MV-4-11 (cell line): ENCODE measurements at places on chromosomes 7 and 10.

- DNase-seq: no peak
Measured at GRCh38 chr7:80244206-80244916, 109.7 kb downstream of the GNAI1 start.

GRCh38 chr7:93148144-93148543 lies at the start of gene SAMD9L:
Gene SAMD9L, minus strand, starts transcription at chr7:93148385. Its CDS starts 12,414 bp downstream, at chr7:93135971.
- peak; percentile 69 for DNase-seq

GRCh38 chr7:114652041-114652440 lies 237.4 kb downstream of the FOXP2 start:
- no peak for DNase-seq

DNA sequence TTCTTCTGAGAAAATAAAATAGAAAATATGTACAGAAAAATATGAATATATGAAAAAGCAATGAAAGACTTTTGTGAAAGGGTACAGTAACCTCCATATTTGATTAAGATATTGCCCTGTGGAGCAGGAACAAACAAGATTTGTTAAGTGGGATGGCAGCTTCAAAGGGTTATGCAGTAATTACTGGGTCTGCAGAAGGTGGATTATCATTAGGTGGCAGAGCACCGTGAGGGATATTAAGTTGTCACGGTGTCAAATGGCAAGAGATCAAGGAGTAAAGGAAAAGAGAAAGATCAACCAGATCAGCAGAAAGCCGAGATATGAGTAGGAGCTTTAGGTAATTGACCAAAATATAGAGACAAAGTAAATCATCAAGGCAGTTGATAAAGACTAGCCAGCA lies 44.1 kb downstream of the DGKB start:
- no peak for DNase-seq

- peak; percentile 38 for DNase-seq
Measured at GRCh38 chr7:48337012-48337621, 165.9 kb downstream of the ABCA13 start.

- DNase-seq: no peak
Measured at GRCh38 chr10:71648933-71649320, 70.7 kb downstream of the C10orf105 start.

DNA sequence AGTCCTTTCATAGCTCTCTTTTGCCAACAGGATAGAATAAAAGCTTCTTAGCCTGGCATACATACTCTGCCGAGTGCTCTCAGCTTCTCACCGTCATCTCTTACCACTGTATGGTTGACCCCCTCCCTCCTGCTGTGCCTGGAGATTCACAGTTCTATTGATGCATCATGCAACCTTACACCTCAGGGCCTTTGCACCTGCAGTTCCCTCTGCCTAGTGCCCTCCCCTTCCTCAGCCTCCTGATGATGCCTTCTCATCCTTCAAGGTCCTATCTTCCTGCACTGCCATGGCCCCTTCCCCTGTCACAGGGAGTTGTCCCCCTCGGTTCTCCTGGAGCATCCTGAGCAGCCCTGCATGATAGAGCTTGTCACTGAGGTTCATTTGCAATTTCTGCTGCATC lies 81.5 kb downstream of the CDH23 start:
- DNase-seq: no peak

- no peak for DNase-seq
Measured at GRCh38 chr7:66043681-66044497, 31.7 kb upstream of the ASL start.

DNA sequence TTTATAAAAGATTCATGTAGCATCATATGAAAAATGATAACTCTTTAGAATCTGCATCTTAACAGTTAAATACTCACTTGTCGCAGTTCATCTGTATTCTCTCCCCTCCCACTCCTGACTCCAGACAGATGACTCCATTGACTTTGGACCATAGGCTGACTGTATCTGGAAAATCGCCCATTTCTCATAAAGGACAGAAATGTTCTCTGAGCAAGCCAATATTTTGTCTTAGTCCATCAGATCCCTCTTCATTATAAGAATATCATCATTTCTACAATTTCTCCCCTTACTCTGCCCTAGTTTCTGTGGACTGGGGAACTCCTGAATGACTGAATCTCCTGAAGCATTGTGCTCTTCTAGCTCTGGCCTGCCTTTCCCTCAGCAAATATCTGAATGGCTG lies 125.4 kb downstream of the SEMA3D start:
- DNase-seq: no peak

GRCh38 chr7:84841809-84842208 lies 345.0 kb downstream of the SEMA3D start:
- DNase-seq: no peak

DNA sequence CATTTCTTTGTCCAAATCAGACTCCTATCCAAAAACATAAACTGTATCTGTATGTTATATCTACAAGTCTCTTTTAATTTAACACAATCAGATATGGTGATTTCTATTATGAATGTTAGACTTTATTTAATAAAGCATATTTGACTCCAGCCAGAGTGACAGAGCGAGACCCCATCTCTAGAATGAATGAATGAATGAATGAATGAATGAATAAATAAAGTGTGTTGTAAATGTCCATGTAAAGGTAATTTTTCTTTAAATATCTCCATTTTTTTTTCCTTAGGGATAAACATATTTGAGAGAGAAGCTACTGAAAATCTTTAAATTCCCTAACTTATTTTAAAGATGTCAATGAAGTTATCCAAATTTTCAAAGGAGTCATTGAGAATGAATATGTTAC lies 18.1 kb upstream of the ALDH18A1 start:
- no peak for DNase-seq

DNA sequence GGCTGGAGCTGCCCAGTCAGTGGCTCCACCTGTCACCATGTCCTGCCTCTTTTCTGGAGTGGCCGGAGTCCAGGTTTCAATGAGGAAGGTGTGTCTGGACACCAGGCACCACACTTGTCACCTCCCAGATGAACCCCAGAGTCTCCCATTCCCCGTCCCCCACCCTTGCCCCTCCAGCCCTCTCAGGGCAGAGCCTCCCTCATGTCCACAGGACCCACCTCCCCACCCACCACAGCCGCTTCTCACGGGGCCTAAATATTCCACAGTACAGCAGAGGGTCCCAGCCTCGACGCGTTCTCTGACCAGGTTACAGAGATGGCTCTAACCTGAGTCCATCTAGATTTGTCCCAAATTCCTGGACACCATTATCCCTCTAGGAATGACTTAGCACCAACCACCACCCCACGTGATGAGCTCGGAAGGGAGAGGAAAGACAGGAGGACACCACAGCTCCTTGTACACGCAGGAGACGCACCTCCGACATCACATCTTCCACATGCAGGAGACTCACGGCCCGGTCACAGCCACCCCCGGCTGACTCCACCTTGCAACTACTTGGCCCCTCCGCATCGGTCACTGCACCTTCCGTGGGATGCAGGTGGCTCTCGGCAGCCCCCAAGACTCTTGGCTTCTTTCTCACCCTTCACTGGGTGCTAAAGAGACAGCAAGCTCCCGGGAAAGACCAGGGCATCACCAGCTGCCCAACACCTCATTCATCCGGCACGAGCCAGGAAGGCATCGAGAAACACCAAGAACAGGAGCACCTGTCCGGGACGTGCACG lies 560.2 kb downstream of the DNAJB6 start:
- no peak for DNase-seq

GRCh38 chr10:63156236-63156635 lies 23.1 kb downstream of the NRBF2 start:
- DNase-seq: no peak

GRCh38 chr10:78451592-78451991 lies 417.9 kb downstream of the RPS24 start:
- DNase-seq: no peak

DNA sequence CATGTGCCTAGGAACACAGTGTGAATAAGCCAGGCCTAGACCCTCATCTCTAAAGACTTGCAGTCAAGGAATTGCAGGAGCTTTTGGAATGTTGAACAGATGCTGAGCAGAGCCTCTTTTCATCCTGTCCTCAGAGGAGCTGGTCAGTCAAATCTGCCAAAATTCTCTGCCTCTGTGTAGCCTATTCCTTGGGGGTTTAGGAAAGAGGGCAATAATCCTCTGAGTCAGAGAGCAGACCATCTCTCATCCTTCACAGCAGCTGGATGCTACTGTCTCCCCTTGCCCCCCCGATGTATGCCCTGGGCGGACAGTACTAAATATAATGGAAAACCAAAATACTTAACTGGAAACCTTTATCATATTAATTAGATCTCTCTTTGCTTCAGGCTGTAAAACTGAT lies 52.6 kb downstream of the BICC1 start:
- DNase-seq: no peak

GRCh38 chr10:66295602-66296001 lies 630.2 kb upstream of the LRRTM3 start:
- DNase-seq: no peak

GRCh38 chr10:46222364-46222935 lies 64.3 kb upstream of the ANTXRL start:
- DNase-seq: no peak

DNA sequence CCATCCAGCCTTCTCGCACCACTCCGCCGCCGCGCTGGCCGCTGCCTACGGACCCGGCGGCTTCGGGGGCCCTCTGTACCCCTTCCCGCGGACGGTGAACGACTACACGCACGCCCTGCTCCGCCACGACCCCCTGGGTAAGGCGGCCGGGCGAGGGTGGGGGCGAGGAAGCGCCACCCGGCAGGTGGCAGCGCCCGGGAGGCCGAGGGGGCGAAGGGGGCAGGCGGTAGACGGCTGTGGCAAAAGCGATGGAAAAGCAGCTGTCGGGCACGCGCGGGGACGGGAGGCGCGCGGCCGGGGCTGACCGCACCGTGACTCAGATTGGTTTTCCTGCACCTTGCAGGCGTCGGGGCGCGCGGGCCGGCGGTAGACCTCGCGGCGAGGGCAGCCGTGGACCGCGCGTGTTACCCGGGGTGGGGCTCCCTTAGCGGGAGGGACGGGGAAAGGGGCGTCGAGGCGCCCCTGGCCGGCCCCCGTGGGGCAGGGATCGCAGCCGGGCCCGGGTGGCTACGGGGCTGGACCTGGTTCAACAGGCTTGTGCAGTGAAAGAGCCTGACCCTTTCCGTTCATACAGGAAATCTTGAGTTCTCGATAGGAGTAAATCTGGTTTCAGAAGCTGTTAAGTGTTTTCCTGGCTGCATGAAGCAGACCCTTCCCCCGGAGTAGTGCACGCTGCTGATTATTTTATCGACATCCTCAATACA lies 608 bp downstream of the HHEX start:
- peak; percentile 71 for DNase-seq

DNA sequence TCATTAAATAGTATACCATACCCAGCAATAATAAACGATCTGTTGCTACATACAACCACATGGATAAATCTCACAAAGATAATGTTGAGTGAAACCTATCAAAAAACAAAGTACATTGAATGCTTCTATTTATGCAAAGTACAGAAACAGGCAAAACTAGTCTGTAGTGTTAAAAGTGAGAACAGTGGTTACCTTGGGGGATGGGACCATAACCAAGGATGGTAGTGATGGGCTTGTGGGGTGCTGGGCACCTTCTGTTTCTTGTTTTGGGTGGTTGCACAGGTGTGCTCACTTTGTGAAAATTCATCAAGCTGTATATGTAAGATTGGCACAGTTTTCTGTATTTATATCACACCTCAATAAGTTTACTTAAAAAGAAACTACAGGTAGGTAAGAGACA lies 105.7 kb downstream of the ATE1 start:
- DNase-seq: no peak

DNA sequence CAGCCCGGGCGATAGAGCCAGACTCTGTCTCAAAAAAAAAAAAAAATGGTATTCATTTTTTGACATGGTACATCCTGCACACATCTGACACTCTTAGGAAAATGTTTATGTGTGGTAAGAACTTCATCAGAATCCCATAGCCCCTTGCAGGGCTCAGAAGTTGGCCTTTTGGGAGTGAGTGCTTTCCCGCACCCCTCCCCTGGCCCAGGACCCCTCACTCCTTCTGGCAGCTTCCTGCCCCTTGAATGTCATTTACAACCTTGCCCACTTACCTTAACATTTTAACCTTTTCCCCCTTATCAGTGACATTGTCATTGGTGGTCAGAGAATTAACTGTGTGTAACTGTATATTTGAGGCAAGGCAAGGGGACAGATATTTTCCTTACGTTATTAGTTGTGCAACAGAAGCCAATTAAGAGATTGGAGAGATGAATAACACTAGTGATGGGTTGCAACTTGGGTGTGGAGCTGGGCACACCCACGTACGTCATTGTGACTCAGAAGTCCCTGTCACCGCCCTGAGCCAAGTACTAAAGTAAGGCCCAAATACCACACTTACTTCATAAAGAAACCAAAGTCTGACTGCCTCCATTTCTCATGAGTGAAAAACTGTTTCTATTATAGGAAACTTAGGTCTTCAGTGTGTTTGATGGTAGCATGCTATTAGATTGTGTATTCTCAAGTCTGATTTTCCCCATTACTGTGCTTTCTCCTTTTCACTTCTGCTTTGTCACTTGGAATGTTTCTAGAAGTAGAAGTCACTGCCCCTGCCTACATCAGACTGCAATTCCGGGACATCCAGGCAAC lies 31.6 kb downstream of the OGDH start:
- peak; percentile 82 for DNase-seq

DNA sequence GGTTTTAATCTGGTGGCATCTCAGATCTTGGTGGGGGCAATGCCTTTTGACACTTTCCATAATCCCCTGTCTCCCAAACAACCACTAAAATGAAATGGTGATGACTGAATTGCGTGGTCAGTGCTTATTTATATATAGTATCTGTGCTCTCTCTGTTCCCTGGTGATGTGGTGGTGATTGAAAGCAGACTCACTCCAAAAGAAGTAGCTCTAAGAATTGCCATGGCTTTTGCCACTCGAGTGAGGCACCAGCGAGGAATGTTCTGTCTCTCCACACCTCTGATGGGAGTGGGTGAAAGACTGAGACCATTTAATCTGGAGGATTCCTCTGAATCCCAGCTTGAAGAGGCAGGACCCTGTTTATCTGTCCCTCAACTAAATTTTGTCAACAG lies 2.8 kb downstream of the DUSP5 start:
- DNase-seq: no peak

- DNase-seq: no peak
Measured at GRCh38 chr10:58041901-58042300, 225.8 kb downstream of the IPMK start.

DNA sequence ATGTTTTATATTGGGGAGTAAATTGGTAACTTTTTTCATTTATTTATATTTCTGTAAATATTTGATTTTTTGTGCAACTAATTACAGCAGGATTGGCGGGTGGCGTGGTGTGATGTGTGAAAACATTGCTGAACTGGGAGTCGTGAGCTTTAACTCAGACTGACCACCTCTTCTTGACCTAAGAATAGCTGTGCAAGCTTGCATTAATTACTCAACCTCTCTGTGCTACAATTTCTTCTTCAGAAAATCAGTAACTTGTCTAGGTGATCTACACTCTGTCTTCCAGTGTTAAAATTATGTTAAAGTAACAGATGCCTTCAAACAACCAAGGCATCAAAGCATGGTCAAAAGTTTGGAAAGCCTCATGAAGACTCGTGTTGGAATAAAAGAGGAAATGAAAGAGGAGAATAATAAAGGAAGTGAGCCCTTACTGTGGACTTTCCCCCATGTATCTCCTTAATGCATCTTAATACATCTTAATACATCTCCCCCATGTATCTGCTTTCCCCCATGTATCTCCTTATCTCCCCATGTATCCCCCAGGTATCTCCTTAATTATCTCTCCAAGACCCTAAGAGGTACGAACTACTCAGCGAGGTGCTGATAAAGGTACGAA lies 71.2 kb downstream of the SVIL start:
- DNase-seq: peak; percentile 94

GRCh38 chr7:46459942-46460341 lies 538.9 kb upstream of the IGFBP3 start:
- no peak for DNase-seq

- DNase-seq: no peak
Measured at GRCh38 chr7:40329601-40330153, 194.9 kb downstream of the SUGCT start.
